Activated CD4-positive, alpha-beta T cell treated with anti-CD3 and anti-CD28 coated beads for 1 hour (primary cell): ENCODE measurements at places on chromosomes 7 and 10.

DNA sequence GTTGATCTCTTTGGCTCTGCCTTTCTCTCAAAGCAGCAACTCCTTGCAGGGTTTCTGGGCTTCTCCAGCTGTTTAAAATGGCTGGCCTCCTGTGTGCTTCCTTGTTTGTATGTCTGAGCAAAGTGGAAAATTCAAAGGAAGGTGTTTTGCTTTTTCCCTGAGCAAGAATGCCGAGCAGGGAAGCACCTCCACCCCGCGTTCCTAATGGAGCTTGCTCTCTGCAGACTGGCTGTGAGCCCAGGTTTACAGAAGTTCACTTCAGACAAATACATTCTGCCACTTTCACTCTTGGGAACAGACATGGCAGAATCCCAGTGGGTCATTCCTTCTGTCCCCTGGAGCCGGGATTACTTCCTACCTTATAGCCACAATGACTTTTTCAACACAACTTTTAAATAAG is 181.8 kb upstream of the AGK start:
- no peak for DNase-seq

GRCh38 chr10:106947643-106948042 is 216.9 kb downstream of the SORCS1 start:
- no peak for DNase-seq

DNA sequence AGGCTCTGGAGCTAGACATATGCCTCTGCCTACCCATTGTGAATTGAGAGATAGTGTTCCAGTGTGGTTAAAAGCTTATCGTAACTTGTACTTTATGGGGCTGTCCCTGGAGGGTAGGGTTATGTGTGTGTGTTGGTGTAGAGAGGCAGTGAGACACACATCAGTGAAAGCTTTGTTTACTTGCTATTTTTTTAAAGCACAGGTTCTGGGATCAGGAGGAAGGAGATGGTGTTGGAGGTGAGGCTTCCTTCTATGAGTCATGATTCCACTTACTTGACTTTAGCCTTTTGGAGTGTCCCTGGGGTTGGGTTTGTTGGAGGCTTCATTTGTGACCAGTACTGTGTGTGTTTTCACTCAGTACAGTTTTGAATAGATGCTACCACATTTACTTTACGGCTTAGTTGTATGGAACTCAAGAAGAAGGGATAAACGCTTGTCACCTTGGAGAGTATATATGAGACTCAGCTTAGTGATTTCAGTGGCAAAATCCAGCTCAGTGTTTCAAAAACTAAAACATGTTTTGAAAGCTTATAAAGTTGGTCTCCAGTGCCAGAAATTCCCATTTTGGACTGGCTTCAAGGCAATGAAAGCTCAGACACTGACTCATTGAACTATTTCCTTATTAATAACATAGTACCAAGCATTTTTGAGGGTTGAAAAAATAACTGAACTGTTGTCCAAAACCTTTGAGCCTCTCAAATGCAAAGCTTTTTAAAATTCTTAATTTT is 106.2 kb downstream of the PLXDC2 start:
- no peak for DNase-seq

DNA sequence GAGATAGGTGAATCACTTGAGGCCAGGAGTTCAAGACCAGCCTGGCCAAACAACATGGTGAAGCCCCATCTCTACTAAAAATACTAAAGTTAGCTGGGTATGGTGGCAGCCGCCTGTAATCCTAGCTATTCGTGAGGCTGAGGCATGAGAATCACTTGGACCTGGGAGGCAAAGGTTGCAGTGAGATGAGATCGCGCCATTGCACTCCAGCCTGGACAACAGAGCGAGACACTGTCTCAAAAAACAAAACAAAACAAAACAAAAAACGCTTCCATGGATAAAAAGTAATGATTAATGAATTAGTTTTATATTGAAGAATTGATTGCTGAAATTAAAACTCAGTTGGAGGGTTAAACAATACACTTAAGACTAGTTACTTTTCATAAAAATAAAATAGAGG is 32.3 kb downstream of the KLHDC10 start:
- no peak for DNase-seq

DNA sequence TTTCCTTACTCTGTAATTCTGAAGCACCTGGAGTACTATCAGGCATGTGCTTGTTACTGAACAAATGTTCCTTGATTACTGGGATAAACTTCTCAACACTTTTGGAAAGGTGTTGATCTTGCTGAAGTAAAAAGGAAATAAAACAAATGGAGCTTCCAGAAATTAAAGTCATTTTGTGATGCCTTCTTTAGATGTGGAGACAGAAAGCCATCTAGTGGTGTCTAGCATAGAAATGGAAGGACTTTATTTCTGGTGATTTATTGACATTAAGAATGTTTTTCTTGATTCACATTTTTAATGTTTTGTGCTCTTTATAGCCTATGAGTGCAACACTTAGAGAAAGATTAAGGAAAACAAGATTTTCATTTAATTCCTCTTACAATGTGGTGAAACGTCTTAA is 1.4 kb downstream of the SFR1 start:
- no peak for DNase-seq

DNA sequence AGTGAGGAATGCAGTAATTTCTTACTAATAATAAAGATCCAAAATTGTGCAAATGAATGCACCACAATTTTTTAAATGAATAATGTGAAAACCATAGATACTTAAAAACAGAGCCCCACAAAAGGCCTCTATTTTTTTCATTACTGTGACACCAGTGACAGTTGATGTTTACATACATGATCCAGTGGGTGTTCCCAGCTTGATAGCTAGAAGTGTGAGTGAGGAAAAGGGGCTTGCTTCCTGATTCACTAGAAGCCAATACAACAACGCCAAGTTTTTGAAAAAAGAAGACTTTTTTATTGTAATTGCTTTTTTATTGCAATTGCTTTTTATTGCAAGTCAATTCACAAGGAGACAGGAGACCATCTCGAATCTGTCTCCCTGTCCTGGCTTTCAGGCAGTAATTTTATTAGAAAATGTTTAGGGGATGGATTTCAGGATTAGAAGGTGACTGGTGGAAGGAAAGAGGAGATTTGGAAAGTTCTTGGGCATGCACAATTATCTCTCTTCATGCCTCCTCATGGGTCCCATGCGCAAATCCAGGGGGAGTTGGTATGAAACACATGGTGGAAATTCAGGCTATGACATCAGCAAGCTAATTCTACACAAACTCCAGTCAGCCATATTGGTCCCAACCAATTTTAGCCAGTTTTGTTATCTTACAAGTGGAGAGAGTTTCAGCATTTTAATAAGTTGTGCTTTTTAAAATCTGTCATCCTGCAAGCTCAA is 44.4 kb upstream of the ZNF438 start:
- no peak for DNase-seq

DNA sequence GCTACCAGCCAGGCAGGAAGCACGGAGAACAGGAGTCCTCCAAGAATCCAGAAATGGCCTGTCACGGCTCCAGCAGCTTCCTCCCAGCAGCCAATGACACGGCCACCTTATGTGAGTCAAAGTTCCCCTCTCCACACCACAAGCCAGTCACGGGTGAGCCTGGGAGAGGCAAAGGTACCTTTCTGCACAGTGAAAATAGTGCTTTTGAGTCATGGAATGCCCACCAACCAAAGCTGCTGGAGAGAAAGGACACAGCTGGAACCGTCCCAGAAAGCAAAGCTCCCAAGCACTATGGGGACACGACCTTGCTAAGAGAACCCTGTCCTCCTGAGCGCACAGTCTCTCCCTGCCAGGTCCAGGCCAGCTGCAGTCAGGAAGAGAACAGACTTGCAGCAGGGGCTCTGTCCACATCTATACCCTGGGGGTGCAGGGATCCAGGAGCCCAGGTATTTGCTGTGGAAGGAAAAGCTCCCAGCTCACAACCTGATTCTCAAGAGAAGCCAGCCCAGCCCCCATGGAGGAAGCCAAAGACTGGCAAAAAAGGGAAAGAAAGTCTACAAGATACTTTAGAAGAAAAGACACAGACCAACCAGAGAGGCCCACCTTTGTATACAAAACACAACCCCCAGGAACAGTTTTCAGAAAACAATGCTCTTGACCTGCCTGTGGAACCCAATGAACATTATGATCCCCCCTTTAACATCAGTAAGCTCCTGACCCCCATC is 24.4 kb downstream of the C10orf71 start:
- no peak for DNase-seq

DNA sequence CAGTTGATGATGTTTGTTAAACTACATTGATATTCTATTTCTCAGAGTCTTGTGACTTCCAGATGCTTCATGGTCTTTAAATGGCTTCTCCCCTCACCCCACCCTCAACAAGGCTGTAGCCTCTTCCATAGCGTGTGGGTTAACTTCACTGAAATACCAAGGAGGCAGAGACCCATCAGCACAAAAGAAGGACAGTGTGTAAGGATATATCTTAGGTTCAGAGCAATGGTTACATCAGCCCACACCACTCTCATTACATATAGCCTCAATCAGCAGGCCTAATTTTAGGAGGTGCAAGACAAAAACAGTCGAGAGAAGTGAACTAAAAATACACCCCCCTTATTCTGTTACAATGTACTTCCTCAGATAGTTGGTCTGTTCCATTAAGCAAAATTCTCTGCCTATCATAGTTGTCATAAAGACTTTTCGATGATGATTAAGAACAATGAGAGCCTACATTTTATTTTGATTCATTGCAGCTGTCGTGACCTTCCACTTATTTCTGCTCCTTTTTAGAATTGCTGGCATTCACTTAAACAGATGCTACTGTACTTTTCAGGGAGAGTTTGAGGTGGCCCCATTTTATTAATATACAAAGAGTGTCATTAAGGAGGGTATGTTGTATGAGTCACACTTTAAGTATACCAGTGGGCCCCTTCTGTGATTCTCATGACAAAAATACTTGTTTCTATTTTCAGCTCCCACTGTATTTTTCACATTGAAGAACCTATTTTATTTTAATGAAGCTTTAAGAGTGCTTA is 52.1 kb downstream of the WIPF3 start:
- DNase-seq, result no peak

DNA sequence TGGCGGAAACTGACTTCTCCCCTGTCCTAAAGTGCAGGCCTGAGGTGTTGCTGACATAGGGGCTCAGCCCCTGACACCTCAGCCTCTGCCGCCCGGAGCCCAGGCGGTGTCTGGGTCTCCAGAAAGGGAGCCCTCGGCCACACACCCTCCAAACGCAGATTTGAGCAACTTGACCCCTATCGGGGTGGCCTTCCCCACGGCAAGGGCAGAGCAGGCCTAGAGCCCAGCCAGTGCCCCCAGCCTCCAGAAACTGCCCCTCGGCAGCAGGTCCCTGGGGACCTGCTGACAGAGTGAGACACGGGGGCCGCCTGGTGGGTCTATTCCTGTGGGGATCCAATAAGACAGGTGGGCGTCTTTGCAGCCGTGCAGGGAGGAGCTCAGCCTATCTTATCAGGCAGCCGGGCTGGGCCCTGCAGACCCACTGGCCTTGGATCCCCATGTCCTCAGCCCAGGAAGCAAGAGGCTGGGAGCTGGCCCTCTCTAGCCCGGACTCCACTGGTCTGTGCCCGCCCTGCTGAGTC is 11.0 kb downstream of the TMEM184A start:
- no peak for DNase-seq

DNA sequence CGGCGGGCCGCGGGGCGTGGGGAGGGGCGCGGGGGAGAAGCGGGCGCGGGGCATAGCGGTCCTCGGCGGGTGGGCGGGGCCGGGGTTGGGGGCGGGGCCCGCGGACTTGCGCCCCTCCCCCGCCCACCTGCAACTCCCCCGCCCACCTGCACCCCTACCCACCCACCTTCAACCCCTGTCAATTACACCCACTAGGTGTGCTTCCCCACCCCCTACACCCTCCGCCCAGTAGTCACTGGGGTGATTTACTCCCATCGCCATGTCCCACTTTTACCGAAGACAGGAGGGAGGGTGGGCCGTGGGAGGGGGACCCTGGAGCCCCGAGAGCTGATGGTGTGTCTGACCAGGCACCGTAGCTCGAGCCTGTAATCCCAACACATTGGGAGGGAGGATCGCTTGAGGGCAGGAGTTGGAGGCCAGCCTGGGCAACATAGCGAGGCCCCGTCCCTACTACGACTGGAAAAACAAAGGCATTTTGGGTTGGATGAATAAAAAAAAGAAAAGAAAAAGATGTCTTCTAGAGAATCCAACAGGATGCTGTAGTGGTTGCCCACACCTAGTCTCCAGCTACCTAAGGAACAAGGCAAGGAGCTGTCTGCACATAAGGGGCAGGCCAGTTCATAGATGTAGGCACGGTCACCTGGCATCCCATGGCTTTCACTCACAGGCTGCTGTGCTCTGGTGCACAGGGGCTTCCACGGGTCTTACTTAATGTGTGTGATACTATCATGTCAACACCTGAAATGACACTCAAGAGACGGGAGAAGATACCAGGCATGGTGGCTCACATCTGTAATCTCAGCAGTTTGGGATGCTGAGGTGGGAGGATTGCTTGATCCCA is 761 bp downstream of the KCTD7 start:
- DNase-seq, result no peak

- no peak for DNase-seq
Observed at GRCh38 chr7:130494431-130494858, 2.6 kb downstream of the MEST start.

DNA sequence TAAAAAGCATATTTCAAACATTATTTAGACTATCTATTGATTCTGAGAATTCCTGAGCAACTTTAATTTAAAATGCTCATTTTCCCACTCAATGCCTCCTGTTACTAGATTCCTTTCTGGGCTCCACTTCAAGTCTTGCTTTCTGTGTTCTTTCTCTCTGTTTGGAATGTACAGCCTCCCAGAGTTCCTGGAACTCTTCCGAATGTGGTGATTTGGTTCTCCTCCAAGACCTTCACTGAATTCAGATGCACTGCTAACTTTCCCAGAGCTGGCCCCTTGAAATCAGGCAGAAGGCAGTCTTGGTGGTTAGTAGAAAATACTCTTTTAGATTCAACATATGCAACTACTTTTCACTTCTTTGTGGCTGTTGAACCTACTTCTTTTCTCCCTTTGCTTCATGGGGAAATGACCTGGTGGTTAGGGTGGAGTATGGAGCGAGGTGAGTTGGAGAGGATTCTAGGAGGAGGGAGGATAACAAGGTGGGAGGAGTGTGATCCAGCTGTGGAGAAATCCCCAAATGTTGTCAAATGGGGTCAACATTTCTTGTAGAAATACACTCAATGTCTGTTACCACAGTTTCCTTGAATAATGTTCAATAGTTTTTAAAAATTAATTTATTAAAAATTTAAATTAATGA is 27.9 kb upstream of the CCDC7 start:
- DNase-seq, result no peak

DNA sequence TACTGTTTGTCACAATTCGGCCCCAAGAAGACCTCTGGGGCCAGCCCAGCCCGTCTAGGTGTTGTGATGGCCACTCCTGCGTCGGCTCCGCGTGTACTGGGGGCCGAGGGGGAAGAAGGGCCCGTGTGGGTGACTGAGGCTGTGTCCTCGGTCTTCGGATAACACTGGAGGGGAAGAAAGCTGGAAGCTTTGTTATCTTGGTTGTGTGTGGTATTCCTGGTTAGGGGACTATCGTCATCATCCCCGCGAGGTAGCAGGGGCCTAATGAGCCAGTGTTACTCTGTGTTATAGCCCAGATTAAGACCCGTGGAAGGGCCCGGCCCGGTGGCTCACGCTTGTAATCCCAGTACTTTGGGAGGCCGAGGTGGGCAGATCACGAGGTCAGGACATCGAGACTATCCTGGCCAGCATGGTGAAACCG is 854 bp downstream of the MTG1 start:
- DNase-seq, result no peak
